ENCODE measurements at places on chromosomes 3 and 15. TPM values are rescaled to one million over a fixed set of nuclear protein-coding genes. Genes with fewer than 3 reads are reported as not detected.

Gene ICE2
- total RNA-seq, result 65.9 TPM

Gene GOLGA8K
- 0.49 TPM for total RNA-seq

Gene EPHB1
- 0.87 TPM for total RNA-seq

Gene RASGRF1
- 9.4 TPM for total RNA-seq

Gene TRIM42
- not detected for total RNA-seq

Gene KNL1
- total RNA-seq, result 3.7 TPM

Gene CLDND1
- 134 TPM for total RNA-seq

Gene DUSP7
- total RNA-seq, result 6.9 TPM

Gene EPHA6
- not detected for total RNA-seq

Gene RAD18
- total RNA-seq, result 20.6 TPM

Gene HTR3E
- not detected for total RNA-seq

Gene GOLGA6B
- not detected for total RNA-seq

Gene DOCK3
- total RNA-seq, result 0.30 TPM

Gene CLSTN2
- total RNA-seq, result not detected

Gene PLXNB1
- 5.0 TPM for total RNA-seq

Gene IQCF5
- total RNA-seq, result not detected

Gene FGF12
- total RNA-seq, result not detected

Gene LRRC57
- 25.4 TPM for total RNA-seq

Gene CCR5
- total RNA-seq, result 0.17 TPM

Gene TMCO5A
- not detected for total RNA-seq

Gene AP3S2
- total RNA-seq, result 43.1 TPM

Gene SCN11A
- 0.24 TPM for total RNA-seq

Gene LHFPL4
- total RNA-seq, result not detected

Gene CCR9
- total RNA-seq, result 0.76 TPM

Gene BFSP2
- total RNA-seq, result 1.6 TPM

Gene ZMYND10
- 1.8 TPM for total RNA-seq

Gene BTLA
- 91.6 TPM for total RNA-seq

Gene PLSCR2
- total RNA-seq, result 0.61 TPM

All from B cell (primary cell).